ENCODE measurements at places on chromosomes 3 and 15.

DNA sequence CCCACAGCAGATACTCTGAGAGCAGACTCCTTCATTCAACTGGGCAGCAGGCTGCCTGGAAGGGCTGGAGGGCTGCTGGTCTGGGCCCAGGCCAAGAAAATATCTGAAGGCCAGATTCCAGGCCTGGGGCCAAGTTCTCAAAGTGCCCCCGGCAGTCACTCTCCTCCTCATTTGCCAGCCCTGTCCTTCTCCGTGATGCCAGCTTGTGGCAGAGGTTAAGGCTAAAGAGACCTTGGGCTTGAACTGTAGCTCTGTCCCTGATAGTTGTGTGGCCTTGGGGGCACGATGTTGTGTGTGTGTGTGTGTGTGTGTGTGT is 39.0 kb downstream of the FAM3D start:
- no peak for DNase-seq

GRCh38 chr15:101008158-101009139 is 89.3 kb downstream of the LRRK1 start:
- DNase-seq, result peak; percentile 79

GRCh38 chr15:68506071-68506470 is 72.7 kb upstream of the CORO2B start:
- no peak for DNase-seq

DNA sequence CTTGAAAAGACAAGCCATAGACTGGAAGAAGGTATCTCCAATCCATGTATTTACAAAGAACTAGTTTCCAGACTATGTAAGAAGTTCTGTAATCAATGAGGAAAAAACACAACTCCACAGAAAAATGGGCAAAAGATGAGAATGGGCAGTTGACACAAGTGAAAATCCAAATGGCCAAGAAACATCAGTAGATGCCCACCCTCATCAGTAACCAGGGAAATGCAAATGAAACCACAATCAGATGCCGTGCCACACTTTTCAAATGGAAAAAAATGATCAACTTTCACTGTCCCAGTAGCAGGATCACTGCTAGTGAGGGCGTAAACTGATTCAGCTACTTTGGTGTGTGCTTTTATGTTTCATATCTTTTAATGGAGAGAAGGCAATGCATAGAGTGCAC is 4.5 kb upstream of the CPEB1 start:
- no peak for DNase-seq

DNA sequence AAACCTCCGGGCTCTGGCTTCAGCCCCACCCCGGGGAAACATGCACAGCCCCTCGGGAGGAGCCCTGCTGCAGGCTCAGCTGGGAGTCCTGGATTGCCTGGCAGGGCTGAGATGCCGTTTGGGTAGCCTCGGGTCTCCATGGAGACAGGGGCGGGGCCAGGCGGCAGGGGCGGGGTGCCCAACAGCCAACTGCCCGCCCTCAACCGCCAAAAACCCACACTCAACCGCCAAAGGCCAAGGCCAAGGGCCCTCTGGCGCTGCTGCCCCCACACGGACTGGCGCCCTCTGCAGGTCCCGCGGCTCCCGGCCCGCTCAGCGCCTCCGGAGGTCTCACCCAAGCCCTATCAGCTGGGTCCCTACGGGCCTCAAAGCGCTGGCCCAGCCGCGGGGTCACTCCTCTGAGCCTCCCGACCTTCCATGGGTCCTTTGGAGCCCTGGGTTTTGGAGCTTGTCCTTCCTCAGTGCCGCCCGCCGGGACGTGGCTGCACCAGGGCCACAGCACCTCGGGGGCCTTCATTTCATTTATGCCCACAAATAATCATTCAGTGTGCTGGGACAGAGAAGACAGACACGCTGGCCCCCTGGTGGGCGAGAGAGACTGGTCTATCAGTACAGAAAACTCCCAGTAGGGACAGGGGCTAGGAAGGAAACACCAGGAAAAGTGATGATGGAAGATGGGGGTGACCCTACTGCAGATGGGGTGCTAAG is 33.5 kb upstream of the ACAD9 start:
- peak; percentile 60 for DNase-seq

- peak; percentile 62 for DNase-seq
Observed at GRCh38 chr15:31325595-31326155, 960 bp upstream of the KLF13 start.

DNA sequence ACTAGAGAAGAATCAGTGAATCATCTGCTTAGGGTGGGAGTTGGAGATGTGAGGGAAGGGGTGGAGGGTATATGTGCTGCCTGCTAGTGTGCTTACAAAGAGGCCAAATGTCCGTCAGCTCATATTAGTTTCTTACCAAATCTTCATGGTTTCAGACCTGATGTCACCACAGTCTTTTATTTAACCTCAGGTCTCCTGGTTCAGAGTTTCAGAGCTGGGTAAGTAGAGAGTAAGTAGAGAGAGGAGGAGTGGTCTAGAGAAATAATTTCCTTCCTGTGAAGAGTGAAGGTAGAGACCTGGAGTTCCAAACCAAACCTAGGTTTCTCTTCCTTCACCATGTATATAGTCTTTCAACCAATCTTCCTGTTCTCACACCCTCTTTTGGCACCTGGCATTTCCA is 17.5 kb upstream of the P2RY1 start:
- DNase-seq, result no peak

GRCh38 chr15:33190539-33190938 is 4.0 kb downstream of the FMN1 start:
- no peak for DNase-seq

DNA sequence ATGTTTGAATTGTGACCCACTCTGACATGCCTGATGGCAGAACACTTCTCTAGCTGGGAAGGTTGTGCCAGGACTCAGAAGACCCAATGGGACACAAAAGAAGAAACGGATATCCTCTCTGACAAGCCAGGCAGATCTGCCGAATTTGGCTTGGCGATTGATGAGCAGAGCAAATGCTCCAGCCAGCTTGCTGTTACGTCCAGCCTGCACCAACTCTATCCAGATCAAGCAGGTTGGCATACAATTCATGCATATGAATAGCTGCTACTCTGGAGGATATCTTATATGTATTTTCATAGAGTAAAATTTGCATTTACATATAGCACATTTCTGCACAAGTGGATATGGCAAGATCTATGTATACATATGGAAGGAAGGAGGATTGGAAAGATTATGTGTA is 102.8 kb downstream of the PEX5L start:
- no peak for DNase-seq

DNA sequence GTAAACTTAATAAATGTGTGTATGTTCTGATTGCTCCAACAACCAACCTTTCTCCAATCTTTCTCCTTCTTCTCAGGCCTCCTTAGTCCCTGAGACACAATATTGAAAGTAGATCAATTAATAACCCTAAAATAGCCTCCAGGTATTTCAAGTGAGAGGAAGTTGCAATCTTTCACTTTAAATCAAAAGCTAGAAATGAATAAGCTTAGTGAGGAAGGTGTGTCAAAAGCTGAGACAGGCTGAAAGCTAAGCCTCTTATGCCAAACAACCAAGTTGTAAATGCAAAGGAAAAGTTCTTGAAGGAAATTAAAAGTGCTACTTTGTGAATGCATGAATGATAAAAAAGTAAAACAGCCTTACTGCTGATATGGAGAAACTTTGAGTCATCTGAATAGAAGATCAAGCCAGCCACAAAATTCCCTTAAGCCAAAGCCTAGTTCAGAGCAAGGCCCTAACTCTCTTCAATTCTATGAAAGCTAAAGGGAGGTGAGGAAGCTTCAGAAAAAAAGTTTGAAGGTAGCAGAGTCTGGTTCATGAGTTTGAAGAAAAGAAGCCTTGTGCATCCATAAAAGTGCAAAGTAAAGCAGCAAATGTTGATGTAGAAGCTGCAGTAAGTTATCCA is 38.6 kb downstream of the CCDC80 start:
- DNase-seq, result no peak

- DNase-seq, result no peak
Observed at GRCh38 chr15:35987056-35987455, 441.1 kb upstream of the DPH6 start.

DNA sequence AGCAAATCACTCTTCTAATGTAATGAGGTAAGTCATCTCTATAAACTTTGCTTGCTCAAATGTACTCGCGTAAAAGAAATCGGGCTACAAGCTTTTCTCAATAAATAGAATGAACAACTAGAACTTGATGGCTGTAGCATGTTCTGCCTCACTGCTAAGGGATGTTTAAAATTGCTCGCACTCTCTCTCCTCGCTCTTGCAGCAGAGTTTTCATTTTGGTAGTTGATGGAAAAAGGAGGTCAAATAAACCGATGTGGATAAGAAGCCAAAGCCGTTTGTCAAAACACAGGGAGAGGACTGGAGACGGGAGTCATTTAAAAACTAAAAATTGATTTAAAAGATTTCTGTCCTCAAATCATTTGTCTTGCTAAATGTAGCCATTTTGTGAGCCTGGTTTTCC is 53.3 kb downstream of the ANXA2 start:
- no peak for DNase-seq

DNA sequence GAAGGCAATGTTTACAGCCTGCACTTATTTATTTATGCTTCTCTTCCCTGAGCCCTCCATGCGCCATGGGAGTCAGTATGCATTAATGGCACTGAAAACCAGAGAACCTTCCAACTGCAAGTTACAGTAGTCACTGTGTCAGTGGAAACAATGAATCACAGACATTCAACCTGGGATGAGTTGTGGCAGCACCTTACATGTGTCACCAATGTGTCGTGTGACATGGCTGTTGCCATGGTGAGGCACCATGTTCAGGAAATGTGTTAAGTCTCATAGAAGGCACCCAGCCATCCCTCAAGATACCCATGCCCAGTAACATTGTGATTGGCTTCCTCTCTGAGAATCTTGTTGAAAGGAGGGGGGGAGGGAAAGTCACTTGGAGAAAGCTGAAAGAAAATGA is 105.0 kb downstream of the FOXP1 start:
- no peak for DNase-seq
